SJSA1 (cell line): ENCODE measurements at places on chromosomes 16 and 17. TPM values are rescaled to one million over a fixed set of nuclear protein-coding genes. Genes with fewer than 3 reads are reported as not detected.

DNA sequence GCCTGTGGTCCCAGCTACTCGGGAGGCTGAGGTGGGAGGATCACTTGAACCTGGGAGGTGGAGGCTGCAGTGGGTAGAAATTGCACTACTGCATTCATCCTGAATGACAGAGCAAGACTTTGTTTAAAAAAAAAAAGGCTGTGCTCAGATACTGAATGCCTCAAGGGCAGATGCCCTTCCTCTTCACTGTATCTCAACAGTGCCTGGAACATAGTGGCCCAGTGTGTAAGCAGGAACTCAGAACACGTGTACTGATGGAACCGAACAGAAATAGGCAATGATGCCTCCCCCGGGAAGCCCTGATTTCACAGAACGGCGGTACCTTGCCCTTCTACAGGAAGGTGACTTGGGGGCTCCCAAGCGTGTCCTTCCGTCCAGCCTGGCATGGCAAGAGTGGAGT is 46.8 kb downstream of the PLXDC1 start:
- no peaks in the 10 kb centered on the region for H3K4me1 ChIP-seq
- no peak overlapping the region for H3K27ac ChIP-seq
- DNase-seq = no peak
- no peaks in the 10 kb centered on the region for H3K36me3 ChIP-seq
- 0 out of 2 replicates have a peak, but pooled peaks cover 12% of the 10 kb centered on the region for H3K27me3 ChIP-seq

- H3K4me1 ChIP-seq = peaks cover 18% of the 10 kb centered on the region
- H3K27ac ChIP-seq = no peak overlapping the region
- H3K4me3 ChIP-seq = no peak overlapping the region
- no peaks in the 10 kb centered on the region for H3K27me3 ChIP-seq
- peaks cover under 1% of the 10 kb centered on the region for H3K36me3 ChIP-seq
Observed at GRCh38 chr16:68235108-68235886, 630 bp downstream of the ESRP2 start.

DNA sequence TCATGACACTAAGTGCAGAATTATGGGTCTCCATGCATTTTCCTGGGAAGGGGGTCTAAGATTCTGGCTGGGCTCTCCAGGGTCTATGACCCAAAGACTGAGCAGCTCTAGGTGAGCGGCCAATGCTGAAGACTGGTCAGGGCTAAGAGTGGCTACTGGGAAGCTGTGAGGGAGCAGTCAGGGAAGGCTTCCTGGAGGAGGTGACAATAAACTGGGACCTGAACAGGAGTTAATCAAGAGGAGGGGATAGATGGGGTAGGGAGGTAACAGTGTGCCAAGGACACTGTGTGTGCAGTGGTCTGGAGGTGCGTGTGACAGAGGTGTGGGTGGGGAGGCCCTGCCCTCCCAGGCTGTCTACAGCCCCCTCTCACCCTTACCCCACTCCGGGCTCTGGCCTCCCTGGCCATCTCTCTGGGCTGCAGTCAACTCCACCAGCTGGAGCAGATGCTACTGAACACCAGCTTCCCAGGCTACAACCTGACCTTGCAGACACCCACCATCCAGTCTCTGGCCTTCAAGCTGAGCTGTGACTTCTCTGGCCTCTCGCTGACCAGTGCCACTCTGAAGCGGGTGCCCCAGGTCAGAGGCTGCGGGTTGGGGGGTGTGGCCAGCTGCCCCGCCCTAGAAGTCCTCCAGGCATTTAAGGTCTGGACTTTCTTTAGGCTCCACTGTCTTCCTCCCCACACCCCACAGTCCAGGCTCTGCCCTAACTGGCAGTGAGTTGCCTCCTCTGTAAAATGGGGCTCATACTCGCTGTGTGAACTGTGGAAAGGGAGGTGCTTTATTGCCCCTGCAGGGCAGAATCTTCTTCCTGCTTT is 20.4 kb downstream of the ADGRG5 start:
- H3K4me3 ChIP-seq = no peak overlapping the region
- peaks cover 4% of the 10 kb centered on the region for H3K4me1 ChIP-seq
- no peaks in the 10 kb centered on the region for H3K27me3 ChIP-seq
- peak; percentile 33 for DNase-seq
- no peaks in the 10 kb centered on the region for H3K36me3 ChIP-seq

DNA sequence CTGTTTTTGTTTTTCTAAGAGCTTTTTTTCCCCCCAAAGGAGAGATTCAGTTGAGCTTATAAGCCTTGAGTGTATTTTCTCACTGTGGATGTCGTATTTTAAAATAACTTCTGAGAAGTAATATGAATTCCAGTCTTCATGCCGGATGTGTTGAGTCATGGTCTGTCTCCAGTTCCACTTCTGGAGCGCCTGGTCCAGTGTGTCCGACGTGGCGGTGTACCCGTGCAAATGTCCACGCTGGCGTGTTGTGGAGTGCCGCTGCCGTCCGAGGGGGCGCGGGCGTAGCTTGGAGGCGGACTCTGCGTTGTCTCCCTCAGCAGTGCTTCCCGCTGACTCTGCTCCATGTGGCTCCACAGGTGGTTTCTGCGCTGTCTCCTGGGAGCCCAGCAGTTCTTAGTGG is 60.9 kb upstream of the ZNF750 start:
- H3K36me3 ChIP-seq = peaks cover 17% of the 10 kb centered on the region
- peaks cover 29% of the 10 kb centered on the region for H3K4me1 ChIP-seq
- peak overlapping the region; percentile 84 for H3K27ac ChIP-seq
- no peaks in the 10 kb centered on the region for H3K27me3 ChIP-seq

DNA sequence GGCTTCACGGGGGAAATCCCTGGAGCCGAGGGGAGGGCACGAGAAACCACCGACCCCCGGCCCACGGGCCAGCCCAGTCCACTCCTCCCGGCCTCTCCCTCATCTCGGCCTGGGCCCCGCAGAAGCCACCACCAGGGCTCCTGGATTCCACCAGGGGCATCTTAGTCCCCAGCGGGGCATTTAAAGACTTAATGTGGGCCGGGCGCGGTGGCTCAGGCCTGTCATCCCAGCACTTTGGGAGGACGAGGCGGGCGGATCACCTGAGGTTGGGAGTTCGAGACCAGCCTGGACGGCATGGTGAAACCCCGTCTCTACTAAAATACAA is 24.1 kb upstream of the ABR start:
- peaks cover 5% of the 10 kb centered on the region for H3K4me1 ChIP-seq
- H3K36me3 ChIP-seq = no peaks in the 10 kb centered on the region
- H3K4me3 ChIP-seq = peak overlapping the region; percentile 48
- peaks cover 5% of the 10 kb centered on the region; the same call in 1 of the 2 replicates for H3K27me3 ChIP-seq
- DNase-seq = no peak

GRCh38 chr17:35856603-35857002 is 12.1 kb downstream of the HEATR9 start:
- H3K27me3 ChIP-seq = no peaks in the 10 kb centered on the region
- H3K4me1 ChIP-seq = no peaks in the 10 kb centered on the region
- DNase-seq = no peak
- peaks cover 12% of the 10 kb centered on the region for H3K36me3 ChIP-seq
- no peak overlapping the region for H3K4me3 ChIP-seq
- no peak overlapping the region for H3K27ac ChIP-seq

GRCh38 chr16:30063893-30064728 is 1.4 kb upstream of the ALDOA start:
- H3K27ac ChIP-seq = peak overlapping the region; percentile 93
- DNase-seq = no peak
- peaks cover 56% of the 10 kb centered on the region for H3K36me3 ChIP-seq
- no peaks in the 10 kb centered on the region for H3K27me3 ChIP-seq
- H3K4me1 ChIP-seq = peaks cover 30% of the 10 kb centered on the region
- H3K4me3 ChIP-seq = peak overlapping the region; percentile 79

DNA sequence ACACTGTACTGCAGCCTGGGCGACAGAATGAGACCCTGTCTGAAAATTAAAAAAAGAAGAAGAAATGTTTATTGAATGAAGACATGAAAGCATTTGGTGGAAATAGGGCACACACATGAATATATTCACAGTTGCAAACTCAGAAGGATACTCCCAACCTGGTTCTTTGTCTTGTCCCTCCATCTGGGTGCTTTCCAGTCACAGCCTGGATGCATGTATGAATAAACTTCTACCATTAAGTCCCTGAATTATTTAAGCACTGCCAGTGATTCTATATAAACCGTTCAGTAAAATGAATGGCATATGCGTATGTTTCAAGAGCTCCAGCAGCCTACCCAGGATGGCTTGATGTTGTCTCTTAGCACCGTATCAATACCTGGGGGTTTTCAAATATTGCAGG is 591.1 kb downstream of the WWOX start:
- no peaks in the 10 kb centered on the region for H3K4me1 ChIP-seq
- DNase-seq = no peak
- no peak overlapping the region for H3K27ac ChIP-seq
- H3K27me3 ChIP-seq = no peaks in the 10 kb centered on the region
- no peaks in the 10 kb centered on the region for H3K36me3 ChIP-seq
- no peak overlapping the region for H3K4me3 ChIP-seq

DNA sequence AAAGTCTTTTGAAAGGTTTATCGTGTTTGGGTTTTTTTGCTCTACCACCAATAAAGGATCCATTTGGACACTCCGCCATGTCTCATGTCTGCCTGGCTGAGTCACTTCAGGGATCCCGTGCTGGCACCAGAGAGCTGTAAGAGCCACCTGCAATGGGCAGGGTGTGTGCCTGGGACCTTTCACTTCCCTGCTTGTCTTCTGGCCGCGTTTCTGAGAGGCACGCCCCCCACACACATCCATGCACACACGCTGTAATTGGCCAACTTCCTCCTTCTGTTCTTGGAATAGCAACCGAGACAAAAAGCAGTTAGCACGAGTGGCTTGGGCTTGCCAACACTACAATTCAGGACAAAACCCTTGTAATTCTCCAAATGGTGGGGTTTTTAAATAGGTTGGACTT is 9.8 kb upstream of the SOST start:
- no peak overlapping the region for H3K27ac ChIP-seq
- H3K4me1 ChIP-seq = no peaks in the 10 kb centered on the region
- no peak overlapping the region for H3K4me3 ChIP-seq

- DNase-seq = no peak
- H3K4me1 ChIP-seq = peaks cover 13% of the 10 kb centered on the region
- no peaks in the 10 kb centered on the region for H3K27me3 ChIP-seq
- no peak overlapping the region for H3K27ac ChIP-seq
- peaks cover 12% of the 10 kb centered on the region for H3K36me3 ChIP-seq
- H3K4me3 ChIP-seq = no peak overlapping the region
Observed at GRCh38 chr16:67025210-67025550, 3.8 kb upstream of the CBFB start.

The ZFPM1 gene
- total RNA-seq = 0.38 and 0.92 TPM in 2 replicates

The UBE2O gene
- 18.6 and 29.7 TPM in 2 replicates for total RNA-seq

The SLC9A5 gene
- 1.2 and 1.6 TPM in 2 replicates for total RNA-seq
